Stimulated activated CD8-positive, alpha-beta memory T cell treated with anti-CD3 and anti-CD28 coated beads, Interleukin-15, amount 100 ng/mL, for 1 hour (primary cell): ENCODE measurements at places on chromosomes 1 and 21.

GRCh38 chr21:41926117-41926806 lies 27.6 kb downstream of the C2CD2 start:
- DNase-seq = no peak

DNA sequence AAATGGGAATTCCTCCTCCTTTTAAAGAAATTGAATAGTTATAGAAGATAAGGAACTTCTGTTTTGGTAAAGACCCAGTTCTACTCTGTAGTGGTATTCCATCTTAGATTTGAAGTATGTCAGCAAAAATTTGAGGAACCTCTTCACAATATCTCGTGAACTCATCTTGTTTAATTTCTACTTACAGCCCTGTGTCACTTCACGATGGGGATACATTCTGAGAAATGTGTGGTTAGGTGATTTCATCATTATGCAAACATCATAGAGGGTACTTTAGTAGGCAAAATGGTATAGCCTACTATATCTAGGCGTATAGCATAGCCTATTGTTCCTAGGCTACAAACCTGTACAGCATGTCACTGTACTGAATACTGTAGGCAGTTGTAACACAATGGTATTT lies 36.0 kb downstream of the ALG6 start:
- no peak for DNase-seq

GRCh38 chr1:230230273-230230672 lies 163.2 kb downstream of the GALNT2 start:
- DNase-seq = no peak

DNA sequence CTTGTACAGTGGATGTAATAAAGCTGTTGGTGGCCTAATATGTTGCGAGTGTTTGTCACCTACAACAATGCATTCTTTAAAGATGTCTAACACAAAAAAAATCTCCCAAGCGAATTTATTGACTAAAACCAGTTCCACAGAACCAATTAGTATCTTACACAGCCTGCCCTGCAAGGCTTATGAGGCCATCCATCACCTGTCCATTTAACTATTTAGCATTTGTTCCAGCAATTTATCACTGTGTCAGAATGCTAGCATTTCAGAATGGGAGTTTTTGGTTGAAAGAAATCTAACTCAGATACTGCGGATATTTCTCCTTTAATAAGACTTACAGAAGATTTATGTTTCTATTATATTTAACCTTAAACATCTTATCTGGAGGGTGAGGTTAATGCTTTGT lies 831.1 kb upstream of the PRMT6 start:
- DNase-seq = no peak

DNA sequence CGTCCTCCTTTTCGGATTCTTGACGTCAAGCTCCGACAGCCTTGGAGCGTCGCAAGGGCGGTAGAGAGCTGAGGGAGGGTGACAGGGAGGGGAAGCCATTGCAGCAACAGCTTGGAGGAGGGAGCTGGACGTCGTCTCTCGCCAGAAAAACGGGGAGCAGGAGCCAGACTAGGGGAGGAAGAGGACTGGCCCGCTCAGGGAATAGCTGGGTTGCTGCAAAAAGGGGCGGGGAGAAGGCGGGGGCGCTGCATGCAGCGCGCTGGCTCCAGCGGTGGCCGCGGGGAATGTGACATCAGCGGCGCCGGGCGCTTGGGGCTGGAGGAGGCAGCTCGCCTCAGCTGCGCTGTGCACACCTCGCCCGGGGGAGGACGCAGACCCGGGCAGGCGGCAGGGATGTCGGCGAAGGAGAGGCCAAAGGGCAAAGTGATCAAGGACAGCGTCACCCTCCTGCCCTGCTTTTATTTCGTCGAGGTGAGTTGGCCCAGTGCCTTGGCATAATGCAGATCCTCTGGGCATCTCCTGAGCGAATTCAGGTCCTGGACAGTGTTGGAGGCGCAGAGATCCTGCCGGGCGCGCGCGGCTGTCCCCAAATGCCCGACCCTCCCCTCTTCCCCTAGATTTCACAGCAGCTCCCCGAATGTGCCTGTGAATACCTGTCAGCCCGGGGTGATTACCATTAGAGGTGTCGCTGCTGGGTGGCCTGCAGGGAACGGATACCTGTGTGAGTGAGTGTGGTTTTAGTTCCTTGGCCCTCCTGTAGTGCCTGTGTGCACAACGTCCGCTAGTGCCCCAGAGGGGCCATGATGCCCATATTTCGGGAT lies at the start of gene PLPPR4:
Gene PLPPR4 (plus strand): TSS at position 292 of the 821 bp plus-strand sequence. CDS start 102 bp downstream, at position 394.
- DNase-seq = no peak

- no peak for DNase-seq
Measured at GRCh38 chr1:158654571-158654970, 31.9 kb downstream of the SPTA1 start.

DNA sequence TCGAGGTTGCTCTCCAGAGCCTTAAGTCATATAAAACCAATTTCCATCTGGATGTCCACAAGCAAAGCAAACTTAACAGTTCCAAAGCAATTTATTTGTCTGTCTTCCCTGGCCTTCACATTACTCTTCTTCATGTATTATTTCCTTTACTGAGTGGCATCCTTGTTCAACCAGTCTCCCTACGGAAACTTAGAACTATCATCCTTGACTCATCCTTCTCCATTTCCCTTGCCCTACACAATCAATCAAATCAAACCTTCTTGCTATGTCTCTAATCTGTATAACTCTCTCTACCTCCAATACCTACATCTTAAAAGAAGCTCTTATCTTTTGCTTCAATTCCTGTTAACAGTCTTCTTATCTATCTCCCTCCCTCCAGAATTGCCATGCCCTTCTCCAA lies 25.4 kb downstream of the EGLN1 start:
- DNase-seq = no peak
